ENCODE measurements at places on chromosomes 3 and 15. TPM values are rescaled to one million over a fixed set of nuclear protein-coding genes. Genes with fewer than 3 reads are reported as not detected.

DNA sequence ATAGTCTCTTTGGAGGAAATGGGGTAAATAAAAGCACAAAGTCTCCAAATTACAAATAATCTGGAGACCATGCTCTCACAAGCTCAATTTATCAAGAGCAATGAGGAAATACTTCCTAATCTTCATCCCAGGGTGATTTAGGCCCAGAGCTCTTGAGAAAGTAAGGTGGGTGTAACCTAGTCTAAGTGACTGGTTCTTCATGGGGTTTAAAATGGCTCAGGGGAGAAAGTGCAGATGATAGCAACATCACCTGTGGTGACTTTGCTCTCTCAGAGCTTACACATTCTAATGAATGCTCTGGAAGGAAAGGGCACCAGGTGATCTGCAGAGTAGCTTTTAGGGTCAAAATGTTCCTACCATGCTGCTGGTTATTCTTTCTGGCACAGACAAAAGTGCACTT lies 118.4 kb upstream of the TP63 start:
- DNase-seq, result no peak

DNA sequence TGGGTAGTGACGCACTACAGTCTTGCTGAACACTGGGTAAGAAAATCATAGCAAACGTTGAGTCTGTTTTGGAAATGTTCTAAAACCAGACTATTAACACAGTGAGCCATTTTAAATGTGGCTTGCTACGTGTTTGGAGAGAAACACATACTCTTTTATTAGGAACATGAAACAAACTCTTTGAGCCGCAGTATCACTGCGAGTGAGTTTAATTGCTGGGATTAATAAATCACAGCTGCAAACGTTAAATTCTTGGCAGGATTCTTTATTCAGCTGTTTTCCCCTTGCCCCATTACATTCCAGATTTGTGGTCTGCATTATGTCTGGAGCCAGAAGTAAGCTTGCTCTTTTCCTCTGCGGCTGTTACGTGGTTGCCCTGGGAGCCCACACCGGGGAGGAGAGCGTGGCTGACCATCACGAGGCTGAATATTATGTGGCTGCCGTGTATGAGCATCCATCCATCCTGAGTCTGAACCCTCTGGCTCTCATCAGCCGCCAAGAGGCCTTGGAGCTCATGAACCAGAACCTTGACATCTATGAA lies 33.6 kb downstream of the BTD start:
- no peak for DNase-seq

- no peak for DNase-seq
Observed at GRCh38 chr3:105334138-105334882, 32.4 kb upstream of the ALCAM start.

GRCh38 chr3:186953011-186953487 lies 22.7 kb downstream of the ST6GAL1 start:
- no peak for DNase-seq

DNA sequence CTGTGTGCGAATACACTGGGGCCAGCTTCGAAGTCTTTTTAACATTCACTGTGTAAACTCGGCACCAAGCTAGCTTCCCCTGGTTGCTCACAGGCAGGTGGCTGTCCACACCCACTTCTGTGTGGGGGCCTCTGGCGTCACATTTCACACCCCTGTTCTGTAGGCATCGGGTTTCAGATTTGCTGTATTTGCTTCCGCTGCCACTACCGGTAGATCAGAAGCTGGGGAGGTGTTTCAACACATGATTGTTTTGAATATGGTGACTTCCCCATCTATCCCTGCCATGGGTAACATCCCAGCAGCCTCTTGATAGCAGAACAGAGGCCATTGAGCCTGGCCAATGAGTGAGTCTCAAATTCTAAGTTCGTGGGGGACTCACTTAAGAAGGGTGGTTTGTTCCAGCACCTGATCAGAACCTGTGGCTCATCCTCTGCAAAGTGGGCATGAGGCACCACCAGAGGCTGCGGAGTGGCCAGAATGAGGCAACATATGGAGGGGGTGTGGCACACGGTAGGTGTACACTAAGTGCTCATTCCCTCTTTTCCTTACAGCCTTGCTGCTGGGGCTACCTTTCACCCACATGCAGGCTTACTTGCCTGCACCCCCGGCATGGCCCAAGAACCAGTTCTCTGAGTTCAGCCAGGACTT lies 61.5 kb downstream of the IQSEC1 start:
- no peak for DNase-seq

DNA sequence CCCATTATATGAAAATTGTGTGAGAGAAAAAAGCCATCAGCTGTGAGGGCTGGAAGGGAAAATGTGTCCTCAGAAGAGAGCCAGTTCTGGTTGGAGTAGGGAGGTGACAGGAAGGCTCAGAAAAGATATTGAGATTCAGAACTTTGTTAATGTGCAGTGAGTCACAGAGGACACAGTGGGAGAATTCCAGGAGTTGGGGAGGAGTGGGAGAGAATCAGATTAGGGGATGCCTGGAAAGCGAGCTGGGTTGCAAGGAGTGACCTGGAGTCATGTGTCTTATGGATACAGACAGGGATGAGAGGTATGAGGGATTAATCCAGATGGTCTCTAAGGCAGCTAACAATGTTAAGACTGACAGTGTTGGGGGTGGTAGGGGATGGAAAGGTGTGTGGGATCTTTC lies 67.5 kb downstream of the CHST2 start:
- no peak for DNase-seq

GRCh38 chr3:39344746-39345344 lies 15.3 kb downstream of the CCR8 start:
- no peak for DNase-seq

GRCh38 chr3:177136741-177137140 lies 60.5 kb downstream of the TBL1XR1 start:
- DNase-seq, result no peak

- no peak for DNase-seq
Observed at GRCh38 chr3:55910543-55910942, 423.4 kb upstream of the WNT5A start.

GRCh38 chr3:85790445-85791030 lies 831.7 kb downstream of the CADM2 start:
- no peak for DNase-seq

GRCh38 chr3:73314151-73314951 lies 252.9 kb downstream of the EBLN2 start:
- no peak for DNase-seq

DNA sequence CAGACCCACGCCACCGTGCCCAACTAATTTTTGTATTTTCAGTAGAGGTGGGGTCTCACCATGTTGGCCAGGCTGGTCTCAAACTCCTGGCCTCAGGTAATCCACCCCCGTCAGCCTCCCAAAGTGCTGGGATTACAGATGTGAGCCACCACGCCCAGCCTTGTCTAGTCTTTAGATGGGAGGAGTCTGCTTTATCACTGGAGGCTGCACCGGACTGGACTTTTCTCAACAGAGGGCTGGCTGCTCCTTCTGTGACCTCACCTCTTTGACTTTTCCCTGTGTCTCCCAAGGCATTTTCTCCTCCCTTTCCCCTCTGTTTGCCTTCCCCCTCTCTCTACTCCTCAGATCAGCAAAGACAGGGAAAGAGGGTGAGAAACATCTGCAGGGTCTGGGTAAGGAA lies 28.5 kb downstream of the SLCO2A1 start:
- no peak for DNase-seq

GRCh38 chr3:27577504-27577903 lies 93.3 kb upstream of the SLC4A7 start:
- DNase-seq, result no peak

- DNase-seq, result no peak
Observed at GRCh38 chr15:92846741-92847140, 53.4 kb upstream of the CHD2 start.

DNA sequence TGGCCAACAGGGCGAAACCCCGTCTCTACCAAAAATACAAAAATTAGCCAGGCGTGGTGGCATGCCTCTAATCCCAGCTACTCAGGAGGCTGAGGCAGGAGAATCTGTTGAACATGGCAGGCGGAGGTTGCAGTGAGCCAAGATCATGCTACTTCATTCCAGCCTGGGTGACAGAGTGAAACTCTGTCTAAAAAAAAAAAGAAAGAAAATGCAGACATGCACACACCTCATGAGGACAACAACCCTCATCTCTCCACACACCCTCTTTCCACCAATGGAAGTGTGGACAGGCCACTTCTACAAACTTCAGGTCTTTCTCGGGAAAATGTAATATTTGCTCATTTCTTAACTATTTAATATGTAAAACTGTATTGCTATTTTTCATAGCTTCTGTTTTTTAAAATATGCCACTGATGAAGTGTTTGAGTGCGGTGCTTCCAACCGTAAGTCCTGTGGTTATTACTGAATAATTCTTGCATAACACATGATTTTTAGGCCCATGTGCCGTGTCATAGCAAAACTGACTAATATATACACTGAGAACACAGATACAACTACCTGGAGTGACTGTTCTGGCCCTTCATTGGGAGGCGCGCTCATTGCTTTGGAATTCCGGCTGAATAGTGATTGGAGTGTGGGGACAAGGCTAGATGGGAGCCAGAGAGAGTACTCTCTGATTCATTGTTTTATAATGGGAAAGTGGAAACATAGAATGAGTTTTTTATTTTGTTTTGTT lies 23.1 kb downstream of the LRRC31 start:
- DNase-seq, result no peak

DNA sequence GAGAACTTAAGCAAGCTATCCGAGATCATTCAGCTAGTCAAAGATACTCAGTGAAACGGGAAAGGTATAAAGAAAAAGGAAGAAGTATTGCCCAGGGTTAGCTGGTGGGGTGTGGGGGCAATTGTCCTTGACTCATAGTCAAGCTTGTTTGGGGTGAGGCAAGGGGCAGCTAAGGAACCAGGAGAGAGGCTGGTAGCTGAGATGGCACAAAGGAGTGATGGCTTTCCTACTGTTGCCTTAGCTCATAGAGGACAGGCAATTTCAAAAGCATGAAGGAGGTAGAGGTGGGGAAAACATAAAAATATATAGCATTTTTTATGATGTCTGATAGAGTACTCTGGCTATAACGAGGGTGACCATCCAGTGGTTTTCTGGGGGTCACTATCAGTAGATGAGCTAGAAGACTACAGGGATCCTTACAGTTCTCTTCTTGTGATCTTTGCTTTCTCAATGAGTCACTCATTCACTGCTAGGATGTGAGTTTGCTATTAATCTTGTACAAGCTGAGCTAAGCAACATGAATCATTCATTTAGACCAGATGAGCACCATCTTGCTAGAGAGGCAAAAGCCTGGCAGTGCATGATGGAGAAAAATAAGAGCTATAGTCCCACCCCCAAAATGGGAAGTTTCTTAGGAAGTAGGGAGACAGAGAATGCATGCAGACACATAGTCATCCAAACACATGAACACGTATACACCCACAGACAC lies 207.1 kb upstream of the PFN2 start:
- no peak for DNase-seq

GRCh38 chr15:77187751-77188464 lies 117.0 kb upstream of the TSPAN3 start:
- no peak for DNase-seq

DNA sequence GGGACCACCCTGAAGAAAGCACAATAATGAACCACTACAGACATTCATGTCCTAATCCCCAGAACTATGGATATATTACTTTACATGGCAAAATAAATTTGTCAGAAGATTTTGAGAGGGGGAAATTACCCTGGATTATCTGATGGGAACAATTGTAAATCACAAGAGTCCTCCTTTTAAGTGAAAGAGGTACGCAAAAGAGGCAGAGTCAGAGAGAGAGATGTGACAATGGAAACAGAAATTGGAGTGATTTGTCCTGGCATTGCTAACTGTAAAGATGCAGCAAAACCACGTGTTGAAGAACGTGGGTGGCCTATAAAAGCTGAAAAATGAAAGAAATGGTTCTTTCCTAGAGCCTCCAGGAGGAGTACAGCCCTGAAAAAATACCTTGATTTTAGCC lies 1121.4 kb upstream of the ALCAM start:
- no peak for DNase-seq

DNA sequence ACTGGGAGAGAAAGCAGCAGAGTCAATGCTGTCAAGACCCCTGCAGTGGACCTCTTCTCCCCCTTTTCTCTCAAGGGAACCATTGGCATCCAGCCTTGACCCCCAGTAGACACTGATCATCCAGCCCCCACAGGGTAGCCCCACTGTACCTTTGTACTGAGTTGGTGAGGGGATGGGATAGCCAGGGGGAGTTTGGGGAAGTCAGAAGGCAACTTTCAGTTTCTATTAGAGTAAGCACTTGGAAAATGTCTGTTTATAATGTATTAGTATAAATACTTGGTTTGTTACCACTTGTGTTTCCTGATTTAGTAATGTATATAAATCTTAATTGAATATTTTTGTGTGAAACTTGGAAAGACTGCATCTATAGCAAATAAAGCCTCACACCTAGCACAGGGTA lies 25.0 kb downstream of the DAG1 start:
- no peak for DNase-seq

DNA sequence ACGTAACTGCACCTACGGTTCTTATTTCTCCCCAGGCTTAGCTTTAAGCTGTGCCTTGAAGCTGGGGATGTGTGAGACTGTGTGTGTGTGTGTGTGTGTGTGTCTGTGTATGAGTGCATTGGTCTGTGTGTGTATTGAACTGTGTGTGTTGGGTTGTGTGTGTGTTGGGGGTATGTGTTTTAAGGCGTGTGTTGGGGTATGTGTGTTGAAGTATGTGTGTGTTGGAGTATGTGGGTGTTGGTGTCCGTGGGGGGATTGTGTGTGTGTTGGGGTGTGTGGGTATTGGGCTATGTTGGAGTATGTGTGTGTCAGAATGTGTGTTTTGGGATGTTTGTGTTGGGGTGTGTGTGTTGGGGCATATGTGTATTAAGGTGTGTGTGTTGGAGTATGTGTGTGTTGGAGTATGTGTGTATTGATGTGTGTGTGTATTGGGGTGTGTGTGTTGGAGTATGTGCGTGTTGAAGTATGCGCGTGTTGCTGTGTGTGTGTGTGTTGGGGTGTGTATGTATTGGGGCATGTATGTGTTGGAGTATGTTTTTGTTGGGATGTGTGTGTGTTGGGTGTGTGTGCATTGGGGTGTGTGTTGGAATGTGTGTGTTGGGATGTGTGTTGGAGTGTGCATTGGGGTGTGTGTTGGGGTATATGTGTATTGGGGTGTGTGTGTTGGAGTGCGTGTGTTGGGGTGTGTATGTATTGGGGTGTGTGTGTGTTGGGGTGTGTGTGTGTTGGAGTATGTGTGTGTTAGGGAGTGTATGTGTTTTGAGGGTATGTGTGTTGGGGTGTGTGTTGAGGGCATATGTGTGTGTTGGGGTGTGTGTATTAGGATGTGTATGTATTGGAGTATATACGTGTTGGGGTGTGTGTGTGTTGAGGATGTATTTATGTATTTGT lies 76.4 kb downstream of the LSM3 start:
- DNase-seq, result no peak

Gene SLC26A6
- 57.4 TPM for total RNA-seq

Gene GOLGA8T
- 0.47 TPM for total RNA-seq

Gene STAC
- 0.93 TPM for total RNA-seq

Gene ADGRG7
- not detected for total RNA-seq

Gene SOX14
- total RNA-seq, result 0.18 TPM

Gene HAPLN3
- 2.9 TPM for total RNA-seq

Gene TUSC7
- not detected for total RNA-seq

Gene SCAMP5
- total RNA-seq, result 38.8 TPM

Gene GOLGA6L10
- 3.6 TPM for total RNA-seq

Gene RASSF1
- 16.8 TPM for total RNA-seq

All from neural crest cell (in vitro differentiated cells).